Neural crest cell (in vitro differentiated cells): ENCODE measurements at places on chromosomes 5 and 9. TPM values are rescaled to one million over a fixed set of nuclear protein-coding genes. Genes with fewer than 3 reads are reported as not detected.
A peak's percentile ranks its signal among the peaks of the same experiment; 100 is the strongest.

GRCh38 chr5:28451483-28451882 is 1413.1 kb upstream of the CDH9 start:
- DNase-seq: no peak
- H3K27ac ChIP-seq: no peak overlapping the region
- no peaks in the 10 kb centered on the region for H3K36me3 ChIP-seq
- no peaks in the 10 kb centered on the region for H3K27me3 ChIP-seq
- H3K4me3 ChIP-seq: no peak overlapping the region

Gene IFNA21
- total RNA-seq: not detected in 2 replicates

Gene ANKRD31
- 0.39 and 0.51 TPM in 2 replicates for total RNA-seq

DNA sequence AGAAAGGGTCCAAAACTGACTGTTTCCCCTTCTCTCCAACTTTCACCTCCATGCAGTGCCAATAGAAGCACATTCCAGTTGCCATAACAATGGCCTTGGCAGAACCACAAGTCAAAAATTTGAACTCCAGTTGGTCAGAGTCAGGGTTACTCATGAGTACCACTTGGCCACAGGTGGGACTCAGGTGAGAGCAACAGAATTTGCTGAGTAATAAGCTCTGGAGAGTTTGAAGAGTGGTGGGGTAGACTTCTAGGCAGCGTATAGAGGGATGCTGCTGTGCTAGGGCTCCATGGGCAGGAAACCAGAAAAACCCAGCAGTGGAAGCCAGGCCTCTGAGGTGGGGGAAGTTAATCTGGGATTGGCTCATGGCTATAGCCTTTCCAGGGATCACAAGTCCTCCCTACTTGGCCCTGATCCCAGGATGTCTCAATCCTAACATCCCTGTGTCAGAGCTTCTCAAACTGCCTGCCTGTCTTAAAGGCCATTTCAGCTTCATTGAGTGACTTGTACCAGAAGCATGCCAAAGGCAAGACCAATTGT is 30.2 kb downstream of the SNX18 start:
- no peaks in the 10 kb centered on the region for H3K27me3 ChIP-seq
- peaks cover 10% of the 10 kb centered on the region for H3K4me1 ChIP-seq
- no peak for DNase-seq
- peaks cover 3% of the 10 kb centered on the region for H3K36me3 ChIP-seq

Gene SPARC
- total RNA-seq: 422 and 435 TPM in 2 replicates

DNA sequence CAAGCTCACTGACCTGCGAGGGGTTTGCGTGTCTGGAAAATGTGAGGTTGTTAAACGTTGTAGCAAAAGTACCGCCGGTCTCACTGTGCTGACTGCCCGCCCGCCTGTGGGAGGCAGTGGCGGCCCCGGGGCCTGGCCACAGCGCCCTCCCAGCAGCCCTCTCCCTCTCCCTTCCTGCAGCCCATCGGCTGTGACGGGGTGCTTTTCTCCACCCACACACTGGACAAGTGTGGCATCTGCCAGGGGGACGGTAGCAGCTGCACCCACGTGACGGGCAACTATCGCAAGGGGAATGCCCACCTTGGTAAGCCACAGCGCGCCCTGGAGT is 6.2 kb downstream of the ADAMTSL2 start:
- no peak overlapping the region for H3K27ac ChIP-seq
- H3K4me3 ChIP-seq: no peak overlapping the region
- H3K27me3 ChIP-seq: peaks cover 4% of the 10 kb centered on the region
- H3K36me3 ChIP-seq: no peaks in the 10 kb centered on the region

Gene TAF11L3
- total RNA-seq: not detected in 2 replicates

- peak overlapping the region; percentile 97 for H3K27ac ChIP-seq
- H3K36me3 ChIP-seq: peaks cover 2% of the 10 kb centered on the region
- peak overlapping the region; percentile 99 for H3K4me3 ChIP-seq
- DNase-seq: no peak
- peaks cover 49% of the 10 kb centered on the region for H3K4me1 ChIP-seq
Measured at GRCh38 chr5:78293851-78294247, 649 bp downstream of the AP3B1 start.

DNA sequence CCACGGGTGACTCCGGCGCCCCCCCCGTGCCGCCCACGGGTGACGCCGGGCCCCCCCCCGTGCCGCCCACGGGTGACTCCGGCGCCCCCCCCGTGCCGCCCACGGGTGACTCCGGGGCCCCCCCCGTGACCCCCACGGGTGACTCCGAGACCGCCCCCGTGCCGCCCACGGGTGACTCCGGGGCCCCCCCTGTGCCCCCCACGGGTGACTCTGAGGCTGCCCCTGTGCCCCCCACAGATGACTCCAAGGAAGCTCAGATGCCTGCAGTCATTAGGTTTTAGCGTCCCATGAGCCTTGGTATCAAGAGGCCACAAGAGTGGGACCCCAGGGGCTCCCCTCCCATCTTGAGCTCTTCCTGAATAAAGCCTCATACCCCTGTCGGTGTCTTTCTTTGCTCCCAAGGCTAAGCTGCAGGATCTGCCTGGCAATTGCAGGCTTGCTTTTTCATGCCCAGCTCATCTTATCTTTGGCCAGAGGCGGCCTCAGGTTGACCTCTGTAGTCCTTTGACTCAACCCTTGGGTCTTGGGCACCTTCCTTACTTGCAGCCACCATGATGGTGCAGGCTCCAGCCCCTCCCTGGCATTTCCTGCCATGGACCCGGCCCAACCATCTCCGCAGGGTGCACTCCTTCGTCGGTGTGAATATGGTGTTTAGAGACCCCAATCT is 9.8 kb downstream of the CEL start:
- H3K36me3 ChIP-seq: peaks cover 3% of the 10 kb centered on the region
- no peak for DNase-seq
- no peaks in the 10 kb centered on the region for H3K27me3 ChIP-seq
- H3K27ac ChIP-seq: peak overlapping the region; percentile 50
- H3K4me3 ChIP-seq: no peak overlapping the region

DNA sequence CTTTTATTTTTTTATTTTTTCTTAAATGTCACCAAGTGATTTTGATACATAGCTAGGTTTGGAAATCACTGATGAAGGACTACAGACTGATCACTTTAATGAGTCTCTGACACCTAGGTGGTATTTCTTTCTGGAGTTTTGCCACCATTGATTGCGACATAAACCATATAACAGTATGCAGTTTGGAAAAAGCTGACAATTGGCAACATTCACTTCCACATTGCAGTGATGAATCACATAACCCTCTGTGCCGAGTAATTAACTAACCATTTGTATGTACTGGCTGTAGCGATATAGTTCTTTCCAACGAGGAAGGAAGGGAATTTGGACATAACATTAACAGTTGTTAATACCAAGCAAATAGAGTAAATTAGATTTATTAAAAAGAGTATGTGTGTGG is 222.9 kb upstream of the EFNA5 start:
- DNase-seq: no peak
- no peak overlapping the region for H3K4me3 ChIP-seq
- H3K36me3 ChIP-seq: peaks cover 4% of the 10 kb centered on the region
- H3K27ac ChIP-seq: no peak overlapping the region
- H3K4me1 ChIP-seq: peaks cover 11% of the 10 kb centered on the region

DNA sequence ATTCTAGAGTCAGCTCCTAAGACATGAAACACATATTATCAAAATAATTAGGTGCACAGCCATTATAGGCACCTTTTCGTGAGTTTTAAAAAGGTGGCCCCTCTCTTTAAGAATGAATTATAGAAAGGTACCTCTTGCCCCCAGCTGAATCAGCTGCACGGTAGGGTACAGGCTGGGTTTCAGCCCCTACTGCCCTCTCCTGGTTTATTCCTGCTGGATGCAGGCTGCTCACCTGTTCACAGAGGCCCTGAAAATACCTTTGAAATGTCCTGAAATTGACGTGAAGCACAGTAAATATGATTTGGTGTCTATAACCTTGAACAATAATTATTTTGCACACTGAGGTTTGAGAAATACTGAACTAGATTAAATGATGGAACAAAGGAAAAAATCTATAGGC is 504.8 kb upstream of the SGCD start:
- no peak overlapping the region for H3K4me3 ChIP-seq
- peaks cover 5% of the 10 kb centered on the region for H3K27me3 ChIP-seq
- no peaks in the 10 kb centered on the region for H3K36me3 ChIP-seq
- no peak overlapping the region for H3K27ac ChIP-seq

GRCh38 chr5:110896901-110897300 is 158.1 kb downstream of the SLC25A46 start:
- peaks cover 7% of the 10 kb centered on the region for H3K27me3 ChIP-seq
- H3K36me3 ChIP-seq: no peaks in the 10 kb centered on the region
- H3K27ac ChIP-seq: no peak overlapping the region
- H3K4me1 ChIP-seq: no peaks in the 10 kb centered on the region

- H3K4me3 ChIP-seq: no peak overlapping the region
- H3K27me3 ChIP-seq: peaks cover 6% of the 10 kb centered on the region
- no peaks in the 10 kb centered on the region for H3K36me3 ChIP-seq
- no peaks in the 10 kb centered on the region for H3K4me1 ChIP-seq
Measured at GRCh38 chr5:172688349-172689217, 47.5 kb downstream of the NEURL1B start.

DNA sequence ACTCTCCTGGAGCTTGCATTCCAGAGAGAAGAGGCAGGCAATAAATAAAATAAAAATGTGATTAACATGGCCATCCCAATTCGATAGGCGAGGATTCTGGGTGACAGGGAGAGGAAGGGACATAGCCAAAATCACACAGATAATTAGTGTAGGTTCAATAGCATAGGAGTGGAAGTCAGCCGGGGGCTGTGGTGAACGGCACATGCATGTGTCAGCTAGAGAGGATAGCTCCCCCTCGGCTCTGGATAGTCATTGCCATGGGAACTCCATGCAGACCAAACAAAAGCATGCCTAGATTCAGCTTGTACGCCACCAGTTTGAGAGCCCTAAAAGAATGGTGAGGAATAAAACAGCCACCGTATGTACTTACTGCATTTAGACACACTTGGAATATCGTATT is 223.5 kb downstream of the GRIA1 start:
- H3K27ac ChIP-seq: no peak overlapping the region
- H3K4me1 ChIP-seq: peaks cover 6% of the 10 kb centered on the region
- H3K27me3 ChIP-seq: no peaks in the 10 kb centered on the region
- H3K36me3 ChIP-seq: no peaks in the 10 kb centered on the region

- H3K27ac ChIP-seq: no peak overlapping the region
- no peak overlapping the region for H3K4me3 ChIP-seq
- H3K36me3 ChIP-seq: no peaks in the 10 kb centered on the region
Measured at GRCh38 chr9:128045831-128046230, 21.3 kb downstream of the NAIF1 start.

Gene TRMT10B
- total RNA-seq: 9.5 and 9.8 TPM in 2 replicates

Gene MEGF10
- total RNA-seq: 90.2 and 96.1 TPM in 2 replicates

GRCh38 chr9:130629443-130630070 is 34.8 kb upstream of the PRDM12 start:
- no peak overlapping the region for H3K27ac ChIP-seq
- H3K27me3 ChIP-seq: no peaks in the 10 kb centered on the region
- peaks cover 13% of the 10 kb centered on the region for H3K36me3 ChIP-seq
- no peak for DNase-seq

DNA sequence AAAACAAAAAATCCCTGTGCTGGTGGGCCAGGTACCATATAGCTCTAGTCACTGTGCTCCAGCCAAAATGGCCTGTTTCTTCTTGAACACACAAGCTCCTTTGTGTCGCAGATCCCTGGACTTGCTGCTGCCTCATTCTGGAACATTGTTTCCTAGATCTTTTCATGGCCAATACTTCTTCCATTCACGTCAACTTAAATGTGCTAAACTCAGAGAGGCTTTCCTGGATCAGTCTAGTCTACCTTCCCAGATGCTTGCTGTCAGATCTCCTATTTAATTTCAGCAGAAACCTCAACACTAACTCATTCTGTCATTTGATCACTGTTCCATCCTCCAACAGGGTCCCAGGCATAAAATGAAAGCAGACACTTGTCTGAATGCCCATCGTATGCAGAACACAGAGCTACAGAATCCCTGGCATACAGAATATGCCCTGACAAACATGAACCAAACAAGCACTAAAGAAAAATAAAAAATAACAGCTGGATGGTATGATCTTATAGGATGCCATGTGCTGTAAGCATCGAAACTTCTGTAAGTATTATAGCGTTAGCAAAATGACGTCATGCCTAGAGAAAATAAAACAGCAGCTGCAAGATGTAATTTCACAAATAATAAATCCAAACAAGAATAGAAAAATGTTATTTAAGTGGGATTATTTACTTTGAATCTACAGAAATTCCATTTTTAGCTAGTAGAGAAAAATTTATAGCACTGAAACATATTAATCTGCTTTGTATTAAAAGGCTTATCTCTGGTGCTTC is 403.7 kb upstream of the DAP start:
- peak overlapping the region; percentile 1 for H3K27ac ChIP-seq
- peaks cover 21% of the 10 kb centered on the region for H3K4me1 ChIP-seq
- DNase-seq: no peak
- H3K27me3 ChIP-seq: no peaks in the 10 kb centered on the region
- H3K36me3 ChIP-seq: no peaks in the 10 kb centered on the region

DNA sequence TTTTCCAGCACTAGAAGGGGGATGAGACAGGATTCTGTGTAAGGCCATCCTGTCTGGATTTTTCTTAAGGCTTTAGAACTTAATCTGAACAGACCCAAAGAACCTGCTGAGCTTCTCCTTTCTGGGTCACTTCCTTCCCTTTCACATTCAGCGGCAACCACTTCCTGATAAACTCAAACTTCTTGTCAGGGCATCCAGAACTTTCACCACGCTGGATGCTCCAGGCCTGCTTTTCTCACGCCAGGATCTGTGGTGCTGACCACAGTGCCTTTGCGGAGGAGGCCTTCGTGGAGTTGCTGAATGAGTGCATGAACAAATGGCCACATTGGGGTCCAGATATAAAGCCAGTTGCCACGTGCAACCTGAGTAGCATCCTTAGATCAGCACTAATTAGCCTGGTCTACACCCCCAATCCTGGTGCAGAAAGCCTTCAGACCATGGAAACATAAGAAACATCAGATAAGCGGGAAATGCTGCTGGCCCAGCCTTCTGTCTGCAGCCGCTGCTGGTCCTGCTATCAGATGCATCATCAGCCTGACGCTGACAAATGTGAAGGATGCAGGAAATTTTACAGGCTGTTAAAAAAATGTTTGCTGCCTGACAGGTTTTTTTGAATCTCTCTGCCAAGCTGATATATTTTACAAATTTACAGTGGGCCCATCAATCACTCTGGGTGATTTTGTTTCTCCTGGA is 75.3 kb upstream of the BARHL1 start:
- H3K27me3 ChIP-seq: peaks cover 14% of the 10 kb centered on the region
- H3K36me3 ChIP-seq: no peaks in the 10 kb centered on the region
- H3K27ac ChIP-seq: no peak overlapping the region
